ENCODE measurements at places on chromosomes 16 and 17. TPM values are rescaled to one million over a fixed set of nuclear protein-coding genes. Genes with fewer than 3 reads are reported as not detected.

C17orf50 gene
- total RNA-seq: not detected

KCNJ12 gene
- total RNA-seq: 11.3 TPM

PNMT gene
- total RNA-seq: 10.9 TPM

CCL7 gene
- not detected for total RNA-seq

KCNJ2 gene
- total RNA-seq: 33.5 TPM

TBC1D28 gene
- not detected for total RNA-seq

DOC2A gene
- 0.38 TPM for total RNA-seq

STX1B gene
- 1.6 TPM for total RNA-seq

SLC47A2 gene
- total RNA-seq: not detected

OMG gene
- 0.62 TPM for total RNA-seq

ABI3 gene
- 6.0 TPM for total RNA-seq

CDH5 gene
- total RNA-seq: 51.9 TPM

SLC5A10 gene
- total RNA-seq: 0.13 TPM

PRR35 gene
- not detected for total RNA-seq

PPM1E gene
- 1.1 TPM for total RNA-seq

TERB1 gene
- not detected for total RNA-seq

KRT31 gene
- total RNA-seq: not detected

KRTAP4-3 gene
- not detected for total RNA-seq

SULT1A2 gene
- 0.73 TPM for total RNA-seq

GLOD4 gene
- total RNA-seq: 33.8 TPM

CIITA gene
- 7.2 TPM for total RNA-seq

KRTAP3-2 gene
- total RNA-seq: not detected

G6PC1 gene
- not detected for total RNA-seq

NXN gene
- total RNA-seq: 14.3 TPM

AOC2 gene
- total RNA-seq: 0.89 TPM

TRAP1 gene
- 78.6 TPM for total RNA-seq

SMIM5 gene
- total RNA-seq: 1.7 TPM

TBX4 gene
- total RNA-seq: 0.05 TPM

EPX gene
- total RNA-seq: not detected

HEATR9 gene
- total RNA-seq: not detected

HNF1B gene
- total RNA-seq: not detected

HBM gene
- total RNA-seq: 1.2 TPM

NOG gene
- not detected for total RNA-seq

KRT27 gene
- total RNA-seq: not detected

ADAT1 gene
- 28.0 TPM for total RNA-seq

DNAH17 gene
- total RNA-seq: 0.81 TPM

TNFRSF17 gene
- not detected for total RNA-seq

SLC6A2 gene
- total RNA-seq: not detected

PHOSPHO1 gene
- total RNA-seq: 3.8 TPM

ZNF469 gene
- 1.5 TPM for total RNA-seq

ZNF23 gene
- 5.9 TPM for total RNA-seq

TBC1D3K gene
- not detected for total RNA-seq

ARMC5 gene
- total RNA-seq: 6.2 TPM

HOXB7 gene
- total RNA-seq: 0.22 TPM

GPR179 gene
- 0.16 TPM for total RNA-seq

KRT24 gene
- total RNA-seq: not detected

NRN1L gene
- 2.1 TPM for total RNA-seq

KIF19 gene
- 0.08 TPM for total RNA-seq
